Naive B cell (primary cell): ENCODE measurements at places on chromosomes 11 and 22.

- no peak for DNase-seq
These were observed 59.8 kb downstream of the TIMP3 start for GRCh38 chr22:32861330-32861729.

DNA sequence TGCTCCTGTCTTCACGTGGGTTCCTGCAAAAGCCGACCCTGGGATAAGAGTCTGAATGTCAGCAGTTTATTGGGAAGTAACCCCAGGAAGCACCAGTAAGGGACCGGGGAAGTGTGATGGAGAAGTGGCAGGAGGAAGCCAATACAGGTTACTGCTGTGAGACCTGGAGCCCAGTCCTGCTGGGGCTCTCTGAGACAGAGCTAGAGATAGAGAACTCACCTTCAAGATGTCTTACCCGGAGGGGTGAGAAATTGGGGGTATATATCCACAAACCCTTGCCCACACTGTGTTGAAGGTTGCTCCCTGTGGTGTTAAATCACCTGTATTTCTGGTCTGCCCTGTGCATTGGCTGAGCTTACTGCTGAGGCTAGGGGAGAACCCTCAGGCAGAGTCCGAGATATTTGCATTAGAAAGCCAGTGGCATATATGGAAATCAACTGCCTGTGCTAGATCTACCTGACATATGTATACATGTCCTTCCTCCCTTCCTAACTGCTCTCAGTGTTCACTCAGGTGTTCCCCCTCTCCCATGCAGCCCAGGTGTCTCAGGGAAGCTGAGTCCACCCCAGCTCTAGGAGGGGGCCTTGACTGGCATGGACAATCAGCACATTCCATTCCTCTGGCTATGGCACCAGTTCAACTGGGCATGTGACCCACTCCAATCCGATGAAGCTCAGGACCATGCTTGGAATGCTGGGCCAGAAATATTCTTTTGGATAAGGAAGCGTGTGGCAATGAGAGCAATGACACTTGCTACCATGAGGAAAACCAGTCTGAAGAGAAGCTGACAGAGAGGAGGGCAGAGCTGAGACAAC, 6.8 kb upstream of the MICAL2 start:
- DNase-seq = no peak

DNA sequence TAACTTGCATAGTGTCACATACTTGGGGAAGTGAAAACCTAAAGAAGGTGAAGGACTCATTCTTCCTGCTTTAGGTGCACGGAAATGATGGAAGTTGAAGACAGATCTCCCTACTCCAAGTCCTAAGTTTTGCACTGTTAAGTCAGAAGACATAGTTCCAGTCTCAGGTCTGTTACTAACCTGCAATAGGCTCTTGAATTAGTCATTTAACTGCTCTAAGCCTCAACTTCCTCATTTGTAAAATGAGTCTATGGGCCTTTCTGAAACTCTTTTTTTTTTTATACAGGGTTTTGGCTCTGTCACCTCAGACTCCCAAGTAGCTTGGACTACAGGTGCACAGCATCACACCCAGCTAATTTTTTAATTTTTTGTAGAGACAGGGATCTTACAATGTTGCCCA, 30.8 kb upstream of the POU2AF1 start:
- DNase-seq = peak; percentile 58

DNA sequence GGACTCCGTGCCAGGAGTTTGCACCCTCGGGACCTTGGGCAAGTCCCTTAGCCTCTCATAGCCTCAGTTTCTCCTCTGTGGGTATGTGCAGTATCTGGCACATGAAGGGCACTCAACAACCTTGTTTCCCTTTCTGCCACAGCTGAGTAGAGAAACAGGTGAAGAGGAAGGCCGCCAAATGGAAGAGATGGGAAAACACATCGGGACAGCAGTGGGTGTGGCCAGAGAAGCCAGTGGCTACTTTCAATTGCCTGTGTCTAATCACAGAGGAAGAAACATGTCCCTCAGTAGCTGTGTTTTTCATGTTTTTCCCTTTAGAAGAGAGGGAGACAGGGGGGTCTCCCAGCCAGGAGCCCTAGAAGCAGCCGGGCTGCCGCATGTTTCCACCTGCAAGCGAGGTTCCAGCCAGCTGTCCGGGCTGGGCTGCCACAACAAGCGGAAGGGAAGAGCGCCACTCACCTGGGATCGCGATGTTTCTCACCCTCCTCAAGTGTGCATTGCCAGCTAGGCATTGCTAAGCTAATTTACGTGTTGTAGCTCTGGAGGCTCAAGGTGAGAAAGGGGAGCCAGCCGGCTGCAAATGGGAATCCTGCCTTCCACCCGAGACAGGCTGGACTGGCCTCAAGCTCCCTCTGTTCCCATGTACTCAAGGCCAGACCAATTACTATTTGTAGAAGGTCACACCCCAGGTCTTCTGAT, 16.7 kb downstream of the ASPHD2 start:
- DNase-seq = no peak

DNA sequence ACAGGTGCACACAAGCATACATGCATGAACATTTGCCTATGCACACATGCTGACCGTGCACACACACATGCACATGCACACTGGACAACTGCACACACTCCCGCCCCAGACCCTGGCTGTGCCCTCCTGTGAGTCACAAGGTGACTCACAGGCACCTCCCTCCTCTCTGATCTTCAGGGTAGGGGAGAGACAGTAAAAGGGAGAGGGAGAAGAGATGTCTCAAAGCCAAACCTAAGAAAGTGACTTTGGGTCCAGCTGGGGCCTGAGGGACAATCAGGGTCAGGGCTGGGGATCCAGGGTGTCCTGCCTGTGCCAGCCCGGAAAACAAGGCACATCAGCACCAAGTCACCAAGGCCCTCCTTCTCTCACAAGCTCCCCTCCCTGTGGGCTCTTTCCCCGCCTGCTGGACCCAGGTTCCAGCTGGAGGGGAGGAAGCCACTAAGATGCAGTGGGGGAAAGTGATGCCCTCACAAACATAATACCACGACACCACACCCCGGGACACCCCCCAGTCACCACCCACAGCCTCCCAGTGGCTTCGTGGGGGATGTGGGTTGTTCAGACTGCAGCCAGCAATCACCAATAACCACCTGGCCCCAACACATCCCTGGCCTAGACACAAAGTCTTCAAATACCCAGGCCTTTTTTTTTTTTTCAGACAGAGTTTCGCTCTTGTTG, 39.3 kb downstream of the PDGFB start:
- no peak for DNase-seq

GRCh38 chr11:65424205-65425104, 1.9 kb downstream of the NEAT1 start:
- no peak for DNase-seq

GRCh38 chr11:100929377-100929776, 200.2 kb downstream of the PGR start:
- no peak for DNase-seq

DNA sequence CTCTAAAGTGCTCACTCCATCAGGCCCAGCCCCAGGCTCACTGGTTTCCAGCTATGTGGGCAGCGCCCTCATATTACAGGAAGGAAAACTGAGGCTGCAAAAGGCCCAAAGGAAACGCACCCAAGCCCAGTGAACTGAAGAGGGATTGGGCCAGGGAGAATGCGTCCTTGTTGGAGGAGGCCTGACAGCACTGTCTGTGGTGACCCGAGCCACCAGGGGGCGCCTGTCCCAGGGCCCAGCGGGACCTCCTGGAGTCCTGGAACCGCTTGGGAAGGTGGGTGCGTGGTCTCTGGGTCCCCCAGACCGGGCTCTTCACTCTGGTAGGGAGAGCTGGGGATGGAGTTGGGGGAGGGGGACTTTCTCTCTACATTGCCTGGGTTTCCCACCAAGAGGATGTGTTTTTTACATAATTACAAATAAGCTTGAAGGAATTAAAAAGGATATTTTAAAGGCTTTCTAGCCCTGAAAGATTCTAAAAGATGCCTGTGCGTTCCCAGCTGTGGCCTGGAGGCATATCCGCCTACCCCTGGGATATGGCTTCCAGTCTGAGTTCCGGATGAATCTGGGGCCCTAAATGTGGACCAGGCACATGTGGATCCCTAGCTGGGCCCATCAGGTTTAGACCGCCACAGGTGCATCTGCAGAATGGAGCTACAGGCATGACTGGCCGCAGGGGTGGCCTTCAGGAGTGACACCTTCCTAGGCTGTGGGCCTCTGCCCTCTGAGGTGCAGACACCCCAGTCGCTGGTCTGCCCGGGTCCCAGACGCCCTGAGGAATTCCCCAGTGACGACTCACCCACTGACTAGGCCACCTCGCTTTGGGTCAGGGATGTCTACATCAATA, 4.2 kb downstream of the SPI1 start:
- peak; percentile 75 for DNase-seq

GRCh38 chr22:19723983-19724827, 866 bp downstream of the GP1BB start:
- no peak for DNase-seq

- DNase-seq = no peak
These were observed 49.1 kb downstream of the CERK start for GRCh38 chr22:46688949-46689348.

- DNase-seq = no peak
These were observed 21.2 kb upstream of the OR10W1 start for GRCh38 chr11:58289266-58289665.

- no peak for DNase-seq
These were observed 44.6 kb downstream of the MRE11 start for GRCh38 chr11:94449029-94449428.

GRCh38 chr11:119796363-119797060, 67.5 kb upstream of the NECTIN1 start:
- DNase-seq = no peak

DNA sequence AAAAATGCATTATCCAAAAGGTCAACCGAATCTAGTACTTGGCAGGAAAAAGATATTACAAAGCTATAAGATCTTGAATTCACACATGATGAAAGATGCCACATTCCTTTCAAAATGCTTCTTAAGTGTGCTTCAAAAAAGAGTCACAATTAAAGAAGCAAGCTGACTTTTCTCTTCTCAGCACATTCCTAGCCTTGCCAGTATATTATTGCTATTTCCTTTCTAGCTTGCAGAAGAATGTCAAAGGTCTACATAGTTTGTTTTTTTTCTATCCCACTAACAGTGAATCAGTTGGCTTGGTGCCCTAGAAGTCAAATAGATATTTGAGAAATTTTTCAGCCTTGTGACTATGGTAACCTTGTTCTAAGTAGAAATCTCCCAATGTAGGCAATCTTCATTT, 56.8 kb downstream of the GUCY1A2 start:
- no peak for DNase-seq

DNA sequence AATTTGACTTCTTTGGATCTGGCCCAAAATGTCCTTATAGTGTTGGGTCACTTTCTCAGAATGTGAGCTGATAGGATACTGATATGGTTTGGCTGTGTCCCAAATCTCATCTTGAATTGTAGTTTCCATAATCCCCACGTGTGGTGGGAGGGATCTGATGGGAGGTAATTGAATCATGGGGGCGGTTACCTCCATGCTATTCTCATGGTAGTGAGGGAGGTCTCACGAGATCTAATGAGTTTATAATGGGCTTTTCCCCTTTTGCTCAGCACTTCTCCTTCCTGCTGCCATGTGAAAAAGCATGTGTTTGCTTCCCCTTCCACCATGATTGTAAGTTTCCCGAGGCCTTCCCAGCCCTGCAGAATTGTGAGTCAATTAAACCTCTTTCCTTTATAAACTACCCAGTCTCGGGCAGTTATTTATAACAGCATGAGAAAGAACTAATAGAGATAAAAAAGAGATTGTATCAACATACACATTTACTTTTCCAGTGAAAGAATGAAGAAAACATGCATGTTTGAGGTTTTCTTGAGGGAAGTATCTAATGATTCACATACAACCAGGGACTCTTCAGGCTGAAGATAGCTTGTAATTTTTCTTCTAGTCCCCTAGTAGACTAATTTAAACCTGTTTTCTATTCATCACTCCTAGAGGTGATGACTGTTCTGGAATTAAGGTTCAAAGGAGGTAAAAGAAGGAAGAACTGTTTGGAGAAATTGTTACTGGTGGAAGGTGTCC, 17.3 kb upstream of the CSTF3 start:
- no peak for DNase-seq

GRCh38 chr11:66115638-66116301, 45.7 kb downstream of the PACS1 start:
- peak; percentile 47 for DNase-seq

GRCh38 chr11:121389651-121390050, 62.5 kb upstream of the SORL1 start:
- no peak for DNase-seq

- DNase-seq = no peak
These were observed 24.3 kb downstream of the MPPED1 start for GRCh38 chr22:43435851-43436811.

DNA sequence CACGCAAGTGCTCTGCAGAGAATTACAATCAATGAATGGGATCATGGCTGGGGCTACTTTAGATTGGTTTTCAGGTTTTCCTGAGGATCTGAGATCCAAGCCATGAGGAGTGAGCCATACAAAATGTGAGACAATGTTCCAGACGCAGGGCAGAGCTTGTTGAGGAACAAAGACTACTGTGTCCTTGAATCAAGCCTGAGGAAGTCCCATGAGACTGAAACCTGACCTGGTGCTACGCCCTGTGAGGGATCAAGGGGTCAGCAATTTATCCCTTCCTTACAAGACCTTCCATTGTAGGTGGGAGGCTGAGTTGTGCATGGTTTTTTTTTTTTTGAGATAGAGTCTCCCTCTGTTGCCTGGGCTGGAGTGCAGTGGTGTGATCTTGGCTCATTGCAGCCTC, 2.1 kb downstream of the INCENP start:
- no peak for DNase-seq

- DNase-seq = no peak
These were observed 27.3 kb upstream of the KRTAP5-6 start for GRCh38 chr11:1669546-1670218.

DNA sequence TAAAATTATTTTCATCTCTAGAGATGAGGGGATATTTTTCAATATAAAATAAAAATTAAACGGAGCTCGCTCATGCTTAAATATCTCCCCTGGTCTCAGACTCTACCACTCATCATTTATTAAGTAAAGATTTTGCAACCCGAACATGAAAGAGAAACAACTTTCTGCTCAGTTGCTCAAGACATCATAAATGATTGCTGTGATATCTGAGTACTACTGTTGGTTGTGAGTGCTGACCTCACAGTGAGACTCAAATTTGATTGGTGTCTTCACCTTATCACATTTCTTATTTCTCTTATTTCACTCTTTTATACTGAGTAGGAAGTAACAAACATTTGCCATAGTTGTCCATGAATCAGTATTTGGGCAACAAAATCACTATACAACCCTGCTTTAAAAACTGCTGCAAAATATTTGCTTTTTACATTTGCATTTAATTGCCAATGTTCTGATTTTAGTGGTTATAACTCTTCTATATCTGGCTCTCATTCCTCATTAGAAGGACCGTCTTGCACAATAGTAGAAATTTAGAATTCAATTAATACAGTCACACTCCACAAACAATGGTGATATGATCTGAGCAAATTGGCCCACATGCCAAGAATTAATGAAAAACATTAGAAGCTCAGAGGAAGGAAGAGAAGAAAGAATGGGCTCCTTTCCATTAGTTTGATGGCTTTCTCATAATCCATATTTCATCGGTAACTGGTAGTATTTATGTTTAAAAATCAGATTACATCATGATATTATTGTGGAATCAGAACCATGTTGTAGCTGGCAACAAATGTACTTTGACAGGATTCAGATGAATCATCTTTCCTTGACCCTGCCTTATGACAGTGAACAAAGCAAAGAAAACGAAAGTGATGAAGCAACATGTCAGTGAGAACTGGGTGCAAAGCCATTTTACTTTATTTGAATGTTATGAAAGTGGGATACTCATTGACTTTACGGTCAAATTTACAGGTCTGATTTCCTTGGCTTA, 973.6 kb upstream of the TENM4 start:
- no peak for DNase-seq

- no peak for DNase-seq
These were observed 775 bp downstream of the LPXN start for GRCh38 chr11:58574881-58575280.
